ENCODE measurements at places on chromosomes 11 and 22.
A peak's percentile ranks its signal among the peaks of the same experiment; 100 is the strongest.

- DNase-seq: no peak
Observed at GRCh38 chr22:17789379-17790200, 15.3 kb upstream of the BID start.

DNA sequence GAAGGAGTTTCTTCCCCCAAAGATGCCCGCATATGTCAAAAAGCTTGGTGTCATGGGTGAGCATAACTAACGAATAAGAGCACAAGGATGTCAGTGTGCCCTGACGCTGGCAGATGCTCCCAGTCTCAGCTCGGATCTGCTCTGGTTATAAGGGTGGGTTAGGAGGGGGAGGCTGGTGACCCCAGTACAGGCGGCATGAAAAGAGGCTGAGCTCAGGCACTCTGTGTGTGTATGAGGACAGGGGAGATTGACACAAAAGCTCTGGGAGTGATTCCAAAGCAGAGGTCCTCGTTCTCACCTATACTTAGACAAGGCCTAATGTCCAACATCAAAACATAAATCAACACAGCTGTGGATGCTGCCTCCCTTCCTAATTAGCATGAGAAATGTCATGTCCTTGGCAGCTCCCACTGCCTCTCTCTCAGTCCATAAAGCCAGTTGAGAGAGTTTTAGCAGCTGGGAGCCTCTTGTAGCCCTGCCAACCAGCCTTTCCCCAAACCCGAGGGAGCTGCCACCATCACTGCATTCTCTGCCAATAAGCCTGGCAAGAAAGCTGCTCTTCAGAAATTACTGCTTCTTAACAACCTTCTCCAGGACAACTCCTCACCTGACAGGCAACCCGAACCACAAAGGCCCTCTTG lies 59.8 kb downstream of the SC5D start:
- peak; percentile 83 for DNase-seq

GRCh38 chr11:93611836-93612677 lies 49.4 kb upstream of the CEP295 start:
- no peak for DNase-seq

DNA sequence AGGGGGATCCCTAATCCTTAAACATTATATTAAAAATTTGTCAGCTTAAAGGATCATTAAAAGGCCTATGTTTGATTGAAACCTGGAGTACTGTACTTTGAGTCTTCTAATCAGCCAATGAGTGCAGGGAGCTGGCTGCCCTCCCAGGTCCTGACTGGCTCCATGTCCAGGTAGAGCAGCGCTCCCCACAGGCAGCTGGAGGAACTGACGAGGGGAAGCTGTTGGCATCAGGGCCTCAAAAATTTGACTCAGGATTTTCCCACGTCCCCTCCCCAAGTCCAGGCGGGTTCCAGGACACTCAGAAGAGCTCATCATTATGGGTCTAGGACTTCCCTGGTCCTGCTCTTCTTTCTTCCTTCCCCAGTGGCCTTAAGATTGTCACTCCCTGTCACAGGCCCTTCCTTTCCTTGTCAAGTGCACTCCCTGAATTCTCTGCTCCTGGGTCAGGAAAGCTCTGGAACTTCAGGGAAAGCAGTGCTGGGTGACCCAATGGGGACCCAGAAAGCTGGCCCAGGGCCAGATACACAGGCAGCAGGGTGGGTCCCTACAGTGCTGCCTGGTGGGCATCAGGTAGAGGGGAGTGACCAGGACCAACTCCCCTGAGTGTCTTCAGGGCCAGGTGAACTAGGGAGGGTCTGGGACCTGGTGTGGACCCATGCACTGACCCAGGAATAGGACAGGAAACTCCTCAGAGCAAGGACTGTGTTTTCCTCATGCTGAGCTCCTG lies 65.5 kb downstream of the GGTLC2 start:
- DNase-seq: no peak

DNA sequence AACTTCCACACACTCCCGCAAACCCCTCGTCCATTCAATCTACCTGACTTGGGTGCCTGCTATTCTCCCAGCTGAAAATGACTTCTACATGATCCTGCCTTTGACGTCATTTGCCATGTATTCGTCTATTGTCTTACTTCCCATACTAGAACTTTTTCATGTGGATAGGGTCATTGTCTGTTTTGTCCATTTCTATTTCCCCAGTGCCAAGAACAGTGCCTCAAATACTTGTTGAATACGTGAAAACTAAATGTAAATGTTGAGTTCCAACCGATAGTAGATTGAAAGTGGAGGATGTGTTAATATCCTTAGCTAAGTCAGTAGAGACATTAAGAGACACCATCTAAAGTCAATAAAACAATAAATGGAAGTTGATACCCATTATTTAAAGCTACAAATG lies 935 bp downstream of the TRIM68 start:
- DNase-seq: no peak

- DNase-seq: no peak
Observed at GRCh38 chr11:129146191-129146590, 45.9 kb downstream of the ARHGAP32 start.

Measured in dorsolateral prefrontal cortex (tissue), 122 donors.